ENCODE measurements at places on chromosomes 4 and X.

GRCh38 chr4:184437565-184438265 lies 36.6 kb downstream of the IRF2 start:
- DNase-seq = peak; percentile 77

- no peak for DNase-seq
These were observed 46.9 kb downstream of the ADGRG4 start for GRCh38 chrX:136347706-136348105.

GRCh38 chr4:188295899-188296298 lies 156.7 kb downstream of the TRIML1 start:
- DNase-seq = no peak

- DNase-seq = peak; percentile 6
These were observed 722 bp upstream of the NBDY start for GRCh38 chrX:56728321-56728720.

DNA sequence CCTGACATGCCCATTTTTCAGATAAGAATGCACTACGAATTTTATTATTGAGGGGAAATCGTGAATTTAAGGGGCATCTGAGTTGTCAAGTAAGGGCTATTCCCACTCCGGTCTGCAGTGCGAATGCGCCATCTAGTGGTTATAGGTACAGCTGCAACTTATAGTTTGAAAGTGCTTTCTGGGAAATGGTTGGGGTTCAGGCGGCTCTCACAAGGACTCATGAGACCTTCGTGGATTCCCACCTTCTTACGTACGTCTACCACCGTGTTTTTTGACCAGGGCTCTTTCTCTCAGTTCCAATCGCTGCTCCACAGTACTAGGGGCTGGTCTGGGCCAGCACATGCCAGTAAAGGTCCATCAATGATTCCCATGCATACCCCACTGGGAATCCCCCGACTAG lies 12.3 kb downstream of the MSL3 start:
- DNase-seq = peak; percentile 53

- no peak for DNase-seq
These were observed 322.5 kb downstream of the EVC2 start for GRCh38 chr4:5385741-5386311.

DNA sequence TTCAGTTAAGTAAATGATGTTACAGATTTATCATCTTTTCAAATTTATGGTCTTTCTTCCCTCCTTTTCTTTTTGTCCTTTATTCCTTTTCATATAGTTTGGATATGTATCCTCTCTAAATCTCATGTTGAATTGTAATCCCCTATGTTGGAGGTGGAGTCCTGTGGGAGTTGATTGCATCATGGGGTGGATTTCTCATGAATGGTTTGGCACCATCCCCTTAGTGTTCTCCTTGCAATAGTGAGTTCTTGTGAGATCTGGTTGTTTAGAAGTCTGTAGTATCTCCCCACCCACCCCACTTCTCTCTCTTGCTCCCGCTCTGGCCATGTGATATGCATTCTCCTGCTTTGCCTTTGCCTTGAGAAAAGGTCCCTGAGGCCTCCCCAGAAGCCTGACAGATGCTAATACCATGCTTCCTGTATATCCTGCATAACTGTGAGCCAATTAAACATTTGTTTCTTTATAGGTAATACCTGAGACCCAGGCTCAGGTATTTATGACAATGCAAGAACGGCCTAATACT lies 236.7 kb downstream of the PRDM5 start:
- DNase-seq = no peak

GRCh38 chr4:159107203-159107925 lies 4.5 kb downstream of the RAPGEF2 start:
- DNase-seq = no peak

GRCh38 chr4:183183906-183184535 lies 85.0 kb downstream of the WWC2 start:
- DNase-seq = peak; percentile 4

DNA sequence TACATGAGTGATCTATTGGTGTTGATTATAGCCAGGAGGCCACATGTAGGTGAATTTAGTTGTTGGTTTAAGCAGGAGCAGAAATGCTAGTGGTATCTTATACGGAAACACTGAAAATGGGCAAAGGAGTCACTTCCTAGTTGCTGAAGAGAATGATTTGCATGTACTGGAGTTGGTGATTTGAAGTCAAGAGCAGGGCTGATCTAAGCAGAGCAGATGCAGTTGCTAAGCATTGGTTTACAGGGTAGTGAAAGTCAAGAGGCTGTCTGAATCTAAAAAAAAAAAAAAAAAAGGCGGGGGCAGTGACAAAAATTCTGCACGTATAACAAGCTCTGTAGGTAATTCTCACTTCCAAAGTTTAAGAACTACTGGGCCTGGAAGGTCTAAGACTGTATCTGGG lies 90.4 kb upstream of the HPRT1 start:
- DNase-seq = peak; percentile 1

GRCh38 chr4:183244506-183244905 lies 75.6 kb downstream of the CLDN22 start:
- DNase-seq = no peak
